T-helper 9 cell (primary cell): ENCODE measurements at places on chromosomes 16 and 17.

GRCh38 chr17:68822719-68823289 is 132.4 kb downstream of the ABCA8 start:
- no peak for DNase-seq

DNA sequence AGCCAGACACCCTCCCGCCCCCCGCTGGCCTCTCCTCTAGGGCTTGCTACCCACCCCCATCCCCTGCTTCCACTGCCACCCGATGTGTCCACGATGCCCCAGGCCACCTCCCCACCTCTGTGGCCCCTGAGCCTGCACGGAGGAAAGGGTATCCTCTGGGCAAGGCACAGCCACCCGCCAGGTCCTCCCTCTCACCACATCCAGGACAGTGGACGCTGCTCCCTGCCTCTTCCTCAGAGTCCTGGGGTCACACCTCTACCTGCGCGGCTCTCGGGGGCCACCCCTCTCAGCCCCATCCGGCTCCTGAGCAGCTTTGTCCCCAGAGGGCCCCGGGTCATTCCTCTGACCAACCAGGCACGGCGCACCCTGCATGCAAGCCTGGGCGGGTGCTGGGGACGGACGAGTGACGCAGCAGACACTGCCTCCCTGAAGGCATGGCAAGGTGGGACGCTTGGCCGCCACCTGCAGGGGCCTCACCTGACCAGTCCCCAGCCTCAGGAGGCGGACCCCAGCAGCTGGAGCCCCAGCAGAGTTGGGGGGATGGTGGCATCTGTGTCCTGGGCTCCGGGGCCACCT is 24.8 kb downstream of the FLYWCH1 start:
- DNase-seq = no peak

- DNase-seq = no peak
Measured at GRCh38 chr17:6231886-6232731, 161.9 kb downstream of the WSCD1 start.

DNA sequence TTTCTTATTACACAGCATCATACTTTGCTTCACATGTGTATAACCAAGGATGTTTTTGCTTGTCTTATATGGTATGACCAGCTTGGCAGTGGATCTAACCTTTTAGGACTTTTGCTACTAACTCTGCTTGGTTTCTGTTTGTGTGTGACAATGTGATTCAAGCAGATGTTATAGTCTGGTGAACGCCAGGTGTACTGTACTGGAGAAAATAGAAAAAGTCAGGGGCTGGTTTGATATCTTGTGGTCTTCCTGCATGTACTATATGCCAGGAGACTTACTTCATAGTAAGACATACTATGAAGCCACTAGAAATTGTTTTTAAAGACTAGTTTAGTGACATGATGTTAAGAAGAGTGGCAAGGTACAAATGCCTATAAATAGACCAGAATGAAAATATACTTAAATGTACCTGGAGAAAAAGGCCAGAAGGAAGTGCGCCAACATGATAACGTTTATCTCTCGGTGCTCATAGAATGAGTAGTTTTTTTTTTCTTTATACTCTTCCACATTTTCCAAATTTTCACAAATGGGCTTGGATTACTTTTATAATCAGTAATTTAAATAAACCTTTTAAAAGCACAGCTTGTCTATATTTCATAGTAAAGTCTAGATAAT is 112.3 kb downstream of the PRKCA start:
- DNase-seq = no peak

GRCh38 chr17:32553168-32553567 is 66.4 kb downstream of the CDK5R1 start:
- no peak for DNase-seq

DNA sequence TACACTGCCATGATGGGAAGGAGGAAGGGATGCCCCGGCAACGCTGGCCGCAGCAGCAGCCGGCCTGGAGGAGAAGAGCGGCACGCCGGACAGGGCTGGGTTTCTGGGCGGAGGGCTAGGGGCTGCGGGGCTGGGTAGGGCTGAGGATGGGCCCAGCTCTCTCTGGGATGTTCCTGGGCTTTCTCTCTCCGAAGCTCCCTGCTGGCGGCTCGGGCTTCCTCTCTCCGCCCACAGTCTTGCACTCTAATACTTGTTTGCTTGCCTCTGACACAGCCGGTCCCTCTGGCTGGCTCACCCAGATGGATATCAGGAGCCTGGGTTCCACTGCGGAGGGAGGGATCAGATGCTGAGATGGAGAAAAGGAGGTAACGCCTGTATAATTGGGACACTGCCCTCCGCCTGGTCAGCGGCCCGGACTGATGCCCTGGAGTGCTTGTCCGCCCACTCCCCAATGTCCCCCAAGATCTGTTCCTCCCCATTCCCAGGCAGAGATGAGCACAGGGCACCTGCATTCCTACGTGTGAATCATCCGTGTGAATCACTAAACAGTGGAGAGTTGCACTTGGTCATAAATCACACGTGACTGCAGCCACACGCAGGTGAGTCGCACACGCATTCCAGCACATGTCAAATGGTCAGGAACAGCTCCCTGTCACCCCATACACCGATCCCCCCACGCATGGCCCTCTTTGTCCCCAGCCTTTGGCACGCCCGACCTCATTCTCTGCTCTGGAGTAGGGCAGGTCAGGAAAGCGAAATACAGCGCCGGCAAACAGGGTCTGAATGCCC is at the start of gene ALOXE3:
ALOXE3 (minus strand) TSS at position 535 of the 789 bp plus-strand sequence; CDS start at position 11, 524 bp downstream.
- DNase-seq = no peak
